ENCODE measurements at places on chromosomes 3 and 15.

DNA sequence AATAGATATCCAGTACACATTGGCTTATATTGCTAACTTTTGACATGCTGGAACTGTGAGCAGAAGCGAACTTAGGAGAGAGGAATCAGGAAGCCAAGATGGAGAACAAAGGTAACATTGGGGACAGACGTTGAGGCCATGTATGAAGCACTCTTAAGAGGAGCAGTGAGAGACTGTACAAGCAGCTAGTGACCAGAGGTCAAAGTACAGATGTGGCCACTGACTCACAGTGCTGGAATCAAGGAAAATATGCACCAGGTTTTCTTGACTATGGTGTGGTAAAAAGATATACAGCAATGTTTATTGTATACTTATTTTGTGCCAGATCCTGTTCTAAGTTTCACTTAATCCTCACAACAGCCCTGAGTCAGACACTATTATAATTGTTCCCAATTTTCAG is 2.0 kb upstream of the IL20RB start:
- DNase-seq = no peak

GRCh38 chr15:101361418-101361817 is 66.4 kb upstream of the SNRPA1 start:
- no peak for DNase-seq

DNA sequence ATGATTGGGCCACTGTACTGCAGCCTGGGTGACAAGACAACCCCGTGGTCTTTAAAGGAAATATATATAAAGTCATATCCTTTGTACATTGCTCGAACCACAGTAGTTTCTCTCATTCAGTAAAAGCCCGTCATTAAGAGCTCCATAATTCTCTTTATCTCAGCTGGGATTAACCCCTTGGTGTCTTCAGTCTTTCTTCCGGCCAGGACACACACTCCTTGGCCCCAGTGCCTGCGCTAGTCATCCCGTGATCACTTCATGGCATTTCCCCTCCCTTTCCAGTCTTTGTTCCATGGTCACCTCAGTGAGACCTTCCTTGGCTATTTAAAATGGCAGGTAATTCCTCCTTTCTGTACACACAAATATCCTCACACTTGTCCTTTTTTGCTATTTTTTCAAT is 3.3 kb downstream of the RPL35A start:
- DNase-seq = no peak

DNA sequence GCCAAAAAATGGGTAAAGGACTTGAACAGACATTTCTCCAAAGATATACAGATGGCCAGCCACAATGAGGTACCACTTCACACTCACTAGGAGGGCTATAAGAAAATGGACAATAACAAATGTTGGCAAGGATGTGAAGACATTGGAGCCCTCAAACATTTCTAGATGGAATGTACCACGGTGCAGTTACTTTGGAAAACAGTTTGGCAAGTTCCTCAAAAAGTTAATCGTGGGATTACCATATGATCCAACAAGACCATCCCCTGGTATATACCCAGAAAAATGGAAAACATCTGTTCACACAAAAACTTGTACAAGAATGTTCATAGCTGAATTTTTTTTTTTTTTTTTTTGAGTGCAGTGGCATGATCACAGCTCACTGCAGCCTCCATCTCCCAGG is 15.9 kb upstream of the HRH1 start:
- DNase-seq = no peak

- DNase-seq = no peak
Measured at GRCh38 chr15:99361545-99362185, 110.4 kb downstream of the LRRC28 start.

Data from stimulated activated CD4-positive, alpha-beta T cell treated with anti-CD3 and anti-CD28 coated beads, Interleukin-1b, Interleukin-23, amount 100 ng/mL, for 1 hour (primary cell).